ENCODE measurements at places on chromosomes 11 and 22. TPM values are rescaled to one million over a fixed set of nuclear protein-coding genes. Genes with fewer than 3 reads are reported as not detected.
A peak's percentile ranks its signal among the peaks of the same experiment; 100 is the strongest.

GRCh38 chr22:35218079-35218478 is 39.2 kb upstream of the HMGXB4 start:
- DNase-seq = no peak

GRCh38 chr11:13321431-13321830 is 43.8 kb downstream of the BMAL1 start:
- DNase-seq = no peak

GRCh38 chr22:46462726-46463371 is 74.6 kb downstream of the CELSR1 start:
- DNase-seq = no peak

GRCh38 chr11:69156235-69156639 is 502 bp downstream of the SMIM38 start:
- DNase-seq = no peak

GRCh38 chr11:93784145-93784934 is at the start of gene MED17:
MED17 (plus strand) TSS chr11:93784282; CDS start chr11:93784514, 232 bp downstream.
- DNase-seq = peak; percentile 91

GRCh38 chr11:336659-337198 is 16.1 kb upstream of the IFITM3 start:
- no peak for DNase-seq

Gene TMEM134
- 59.6 TPM for total RNA-seq

GRCh38 chr11:122268601-122269130 is 152.7 kb upstream of the BLID start:
- no peak for DNase-seq

GRCh38 chr11:111909378-111909777 is 2.2 kb downstream of the CRYAB start:
- DNase-seq = no peak

Gene OR56A1
- total RNA-seq = 0.35 TPM

DNA sequence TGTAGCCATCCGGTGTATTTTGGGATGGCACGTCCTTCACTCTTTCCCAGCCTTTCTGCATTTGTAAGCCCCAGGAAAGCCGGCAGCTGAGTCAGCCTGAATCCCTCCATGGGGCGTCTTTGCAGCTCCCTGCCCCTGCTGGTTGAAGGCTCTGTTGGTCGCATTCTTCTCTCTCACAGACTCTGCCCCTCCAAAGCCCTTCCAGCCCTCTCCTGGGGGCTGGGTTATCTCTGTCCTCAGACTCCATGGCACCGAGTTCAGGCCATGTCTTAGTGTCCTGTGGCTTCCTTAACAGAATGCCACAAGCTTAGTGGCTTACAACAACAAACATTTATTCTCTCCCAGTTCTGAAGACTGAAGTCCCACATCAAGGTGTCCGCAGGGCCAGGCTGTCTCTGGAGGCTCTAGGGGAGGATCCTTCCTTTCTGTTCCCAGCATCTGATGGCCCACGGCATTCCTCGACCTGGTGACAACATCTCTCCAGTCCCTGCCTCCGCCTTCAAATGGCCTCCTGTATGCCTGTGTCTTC is 62.2 kb downstream of the BCR start:
- DNase-seq = peak; percentile 85

Gene SLC29A2
- total RNA-seq = 36.6 TPM

Gene CCDC116
- total RNA-seq = 0.27 TPM

DNA sequence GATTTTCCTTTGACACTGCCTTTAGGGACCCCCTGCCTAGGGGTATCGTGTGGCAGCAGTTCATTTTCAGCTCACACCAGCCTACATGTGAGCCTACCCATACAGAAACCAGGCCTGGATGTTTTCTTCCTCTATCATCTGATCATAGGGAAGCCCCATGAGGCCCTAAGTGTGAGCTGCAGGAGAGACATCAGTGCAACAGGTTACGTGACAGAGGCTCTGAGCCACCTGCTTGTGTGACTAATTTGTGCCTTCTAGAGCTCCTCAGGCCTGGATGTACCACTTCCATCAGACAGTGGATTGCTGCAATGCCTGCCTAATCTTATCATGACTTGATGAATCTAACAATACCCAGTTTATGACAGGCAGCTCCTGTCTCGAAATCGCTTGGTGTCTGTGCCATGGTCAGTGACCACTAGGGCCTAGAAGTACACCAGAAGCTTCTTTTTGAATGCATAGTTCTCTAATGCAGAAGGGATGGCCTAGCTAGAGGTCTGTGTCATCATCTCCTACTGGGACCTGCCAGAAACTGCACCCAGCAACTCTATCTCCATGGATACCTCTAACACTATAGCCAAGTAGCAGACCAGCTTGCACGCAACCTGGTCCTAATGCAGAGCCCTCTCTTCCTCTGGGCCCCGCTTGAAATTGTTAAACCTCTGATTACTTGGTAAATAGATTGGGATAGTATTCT is 109.7 kb upstream of the CLPB start:
- DNase-seq = no peak

DNA sequence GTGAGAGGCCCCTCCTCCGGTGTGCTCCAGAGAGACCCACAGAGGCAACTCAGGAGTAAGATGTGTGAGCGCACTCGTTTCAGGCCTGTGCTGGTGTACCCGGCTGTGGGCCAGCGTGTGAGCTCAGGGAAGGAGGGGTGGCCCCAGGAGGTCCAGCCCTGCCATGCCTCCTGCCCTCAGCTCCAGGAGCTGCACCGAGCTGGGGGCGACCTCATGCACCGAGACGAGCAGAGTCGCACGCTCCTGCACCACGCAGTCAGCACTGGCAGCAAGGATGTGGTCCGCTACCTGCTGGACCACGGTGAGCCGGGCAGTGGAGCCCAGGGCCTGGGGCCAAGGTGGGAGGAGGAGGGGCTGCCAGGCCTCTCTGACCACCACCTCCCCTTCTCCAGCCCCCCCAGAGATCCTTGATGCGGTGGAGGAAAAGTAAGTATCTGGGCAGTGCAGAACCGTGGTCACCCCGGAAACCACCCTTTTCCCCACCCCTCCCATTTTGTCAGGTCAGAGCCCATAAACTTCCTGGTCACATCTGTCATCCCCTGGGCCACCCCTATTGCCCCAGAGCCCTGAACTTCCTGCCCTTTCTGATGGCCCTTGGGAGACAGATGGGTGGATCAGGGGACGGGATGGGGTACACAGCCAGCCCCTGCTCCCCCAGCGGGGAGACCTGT is 2.5 kb upstream of the MDK start:
- DNase-seq = no peak

- no peak for DNase-seq
These were observed 124.4 kb upstream of the PGR start for GRCh38 chr11:101254037-101254436.

GRCh38 chr11:130161441-130162145 is 2.0 kb downstream of the ST14 start:
- no peak for DNase-seq

- DNase-seq = no peak
These were observed 39.4 kb downstream of the ABTB2 start for GRCh38 chr11:34318111-34319037.

- DNase-seq = no peak
These were observed 21.9 kb upstream of the RAB30 start for GRCh38 chr11:83093634-83094033.

DNA sequence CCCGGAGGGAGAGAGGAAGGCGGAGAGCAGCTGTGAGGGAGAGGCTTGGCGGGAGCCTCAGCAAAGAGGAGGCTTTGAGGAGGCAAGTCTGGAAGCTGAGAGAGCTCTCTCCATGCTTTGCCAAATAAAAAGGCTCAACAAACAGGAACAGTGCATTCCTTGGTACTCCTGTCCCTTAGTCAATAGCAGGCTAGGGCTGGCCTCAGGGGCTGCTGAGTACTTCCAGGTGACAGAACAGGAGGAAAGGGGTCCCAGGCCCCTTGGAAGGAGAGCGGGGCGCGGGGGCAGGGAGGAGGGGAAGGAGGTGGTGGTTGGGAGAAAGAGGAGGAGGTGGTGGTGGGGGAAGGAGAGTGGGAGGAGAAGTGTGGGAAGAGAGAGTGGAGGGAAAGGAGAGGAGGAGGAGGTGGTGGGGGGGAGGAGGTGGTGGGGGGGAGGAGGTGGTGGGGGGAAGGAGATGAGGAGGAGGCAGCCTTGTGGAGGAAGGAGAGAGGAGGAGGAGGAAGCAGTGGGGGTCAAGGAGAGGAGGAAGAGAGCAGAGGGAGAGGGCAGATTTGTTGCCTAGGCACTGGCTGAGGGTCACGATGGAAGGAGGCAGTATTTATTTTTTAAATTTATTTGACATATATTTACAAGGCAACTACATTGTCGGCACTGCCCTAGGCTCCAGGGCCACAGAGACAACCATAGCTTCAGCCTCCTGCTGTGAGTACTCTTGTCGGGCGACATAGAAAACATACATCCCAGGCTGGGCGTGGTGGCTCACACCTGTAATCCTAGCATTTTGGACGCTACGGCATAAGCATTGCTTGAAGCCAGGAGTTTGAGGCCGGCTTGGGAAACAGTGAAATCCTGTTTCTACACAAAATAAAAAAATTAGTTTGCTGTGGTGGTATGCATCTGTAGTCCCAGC is 74.2 kb upstream of the ZBED5 start:
- peak; percentile 49 for DNase-seq

Gene APLNR
- total RNA-seq = 0.53 TPM

DNA sequence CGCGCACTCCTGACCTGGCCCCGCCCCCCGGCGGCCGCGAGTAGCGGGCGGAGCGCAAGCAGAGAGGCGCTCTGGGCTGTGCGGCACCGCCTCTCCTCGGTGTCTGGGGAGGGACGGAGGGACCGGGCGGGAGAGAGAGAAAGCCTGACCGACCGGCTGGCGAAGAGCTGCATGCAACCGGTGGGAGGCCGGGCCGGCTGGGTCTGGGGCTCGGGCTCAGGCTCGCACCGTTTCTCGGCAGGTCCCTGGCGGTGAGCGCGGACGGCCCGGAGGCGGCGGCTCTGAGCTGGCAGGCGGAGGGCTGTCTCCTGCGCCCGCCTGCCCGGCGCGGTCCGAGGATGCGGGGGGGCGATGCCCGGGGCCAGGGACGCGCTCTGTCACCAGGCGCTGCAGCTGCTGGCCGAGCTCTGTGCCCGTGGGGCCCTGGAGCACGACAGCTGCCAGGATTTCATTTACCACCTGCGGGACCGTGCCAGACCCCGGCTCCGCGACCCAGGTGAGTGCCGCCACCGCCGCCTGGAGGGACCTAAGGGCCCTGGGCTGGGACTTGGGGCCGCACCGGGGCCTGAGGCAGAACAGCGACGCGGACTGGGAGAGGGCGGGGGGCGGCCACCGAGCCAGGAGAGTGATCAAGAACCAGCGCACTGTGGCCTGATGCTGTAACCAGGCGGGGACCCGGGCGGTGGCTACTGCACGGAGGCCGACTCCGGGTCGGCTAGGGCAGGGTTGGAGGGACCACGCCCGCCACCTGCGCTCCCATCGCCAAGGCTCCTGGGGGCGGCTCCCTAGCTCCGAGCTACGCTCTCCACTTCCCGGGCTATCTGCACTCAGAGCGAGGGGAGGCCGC is at the start of gene SYT9:
Gene SYT9, plus strand, starts transcription at position 69 of the 847 bp plus-strand sequence. Its CDS starts 283 bp downstream, at position 352.
- DNase-seq = peak; percentile 89

DNA sequence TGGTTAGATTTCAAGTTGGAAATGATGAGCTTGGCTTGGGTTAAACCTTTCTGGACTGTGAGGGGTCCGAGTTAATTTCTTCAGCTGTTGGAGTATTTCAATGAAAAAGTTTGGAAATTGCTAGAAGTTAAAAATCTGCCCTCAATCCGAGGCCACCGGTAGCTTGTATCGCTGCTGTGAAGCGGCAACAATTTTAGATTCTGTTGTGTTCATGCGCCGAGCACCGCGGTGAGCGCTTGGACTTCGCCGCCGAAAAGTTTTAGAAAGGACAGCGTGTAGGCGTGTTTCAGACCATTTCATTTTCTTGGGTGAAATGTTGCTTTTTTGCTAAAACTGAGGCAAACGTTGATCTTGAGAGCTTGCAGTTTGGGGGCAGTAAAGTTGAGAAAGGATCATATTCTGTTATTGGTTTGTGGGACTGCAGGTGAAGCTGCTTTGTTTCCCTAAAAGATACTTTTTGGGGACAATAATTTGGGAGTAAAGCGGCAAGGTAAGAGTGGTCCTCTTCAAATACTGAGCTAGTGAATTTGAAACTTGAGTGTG is 928 bp downstream of the FBXO7 start:
- no peak for DNase-seq

Gene PRR14L
- 89.3 TPM for total RNA-seq

GRCh38 chr11:44767421-44767820 is 40.7 kb downstream of the TSPAN18 start:
- DNase-seq = no peak

Gene PKDREJ
- 0.07 TPM for total RNA-seq

Gene PRODH
- 42.6 TPM for total RNA-seq

Gene CACNA1I
- total RNA-seq = 2.1 TPM

GRCh38 chr11:71301858-71302533 is 49.6 kb upstream of the SHANK2 start:
- no peak for DNase-seq

DNA sequence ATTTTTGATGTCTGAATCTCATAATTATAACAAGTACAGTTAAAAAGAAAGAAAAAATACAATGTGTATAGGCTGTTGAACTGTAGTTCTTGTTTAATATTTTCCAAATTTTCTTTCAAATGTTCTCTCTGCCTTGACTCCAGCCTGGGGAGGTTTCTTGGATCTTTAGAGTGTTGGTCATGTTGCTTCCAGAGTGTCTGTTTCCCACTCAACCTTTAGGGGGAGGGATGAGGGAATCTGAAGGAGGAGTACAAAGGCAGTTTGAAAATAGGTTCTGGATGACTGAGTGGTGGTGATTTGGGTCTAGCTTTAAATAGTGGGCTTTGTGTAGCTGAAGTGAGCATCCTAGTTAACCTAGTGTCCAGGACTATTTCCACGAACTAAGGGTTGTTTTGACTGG is 2.0 kb downstream of the CTNND1 start:
- no peak for DNase-seq

DNA sequence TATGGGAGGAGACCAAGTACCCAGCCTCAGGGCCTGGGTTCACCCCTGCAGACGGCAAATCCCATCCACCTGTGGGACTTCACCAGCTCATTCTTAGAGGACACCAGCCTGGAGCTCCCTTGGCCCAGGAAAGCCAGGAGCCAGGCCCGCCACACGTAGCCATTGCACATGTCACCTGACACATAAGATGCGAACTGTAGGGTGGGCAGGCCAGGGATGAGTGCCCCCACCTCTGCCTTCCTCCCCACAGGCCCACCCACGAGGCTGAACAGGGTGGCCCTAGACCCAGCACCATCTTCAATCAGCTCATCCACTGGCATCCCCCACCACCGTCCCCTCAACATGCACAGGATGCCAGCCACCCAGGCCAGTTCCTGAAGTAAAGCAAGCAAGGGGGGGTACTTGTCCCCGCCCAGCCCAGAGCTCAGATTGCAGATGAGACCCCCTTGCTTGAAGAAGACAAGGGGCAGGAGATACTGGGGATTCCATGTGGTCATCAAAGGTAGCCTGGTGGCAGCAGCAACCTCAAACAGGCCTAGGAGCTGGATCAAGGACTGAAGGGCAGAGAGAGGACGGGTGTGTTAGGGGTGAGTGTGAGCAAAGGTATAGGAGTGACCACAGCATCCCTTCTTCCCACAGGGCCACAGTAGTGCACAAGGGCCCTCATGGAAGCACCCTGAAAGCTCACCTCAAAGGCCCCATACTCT is 45.6 kb downstream of the IGLL5 start:
- DNase-seq = no peak

GRCh38 chr11:100980156-100980555 is 149.5 kb downstream of the PGR start:
- no peak for DNase-seq

GRCh38 chr11:10405865-10406592 is 49.0 kb upstream of the AMPD3 start:
- peak; percentile 57 for DNase-seq

All from WTC11 (cell line).